Activated naive CD8-positive, alpha-beta T cell treated with anti-CD3 and anti-CD28 coated beads, Interleukin-2, amount 50 U/mL, for 24 hours (primary cell): ENCODE measurements at places on chromosomes 3 and 15.

DNA sequence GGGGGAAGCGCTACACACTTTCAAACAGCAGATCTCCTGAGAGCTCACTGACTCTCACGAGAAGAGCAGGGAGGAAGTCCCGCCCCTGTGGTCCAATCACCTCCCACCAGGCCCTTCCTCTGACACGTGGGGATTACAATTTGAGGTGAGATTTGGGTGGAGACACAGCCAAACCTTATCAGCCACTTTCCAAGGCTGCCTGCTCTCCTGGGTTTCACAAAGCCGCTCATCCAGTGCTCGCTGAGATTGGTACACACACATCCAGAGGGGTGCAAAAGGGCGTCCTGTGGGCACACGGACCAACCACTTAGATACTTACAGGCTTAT, 23.1 kb downstream of the XXYLT1 start:
- no peak for DNase-seq

DNA sequence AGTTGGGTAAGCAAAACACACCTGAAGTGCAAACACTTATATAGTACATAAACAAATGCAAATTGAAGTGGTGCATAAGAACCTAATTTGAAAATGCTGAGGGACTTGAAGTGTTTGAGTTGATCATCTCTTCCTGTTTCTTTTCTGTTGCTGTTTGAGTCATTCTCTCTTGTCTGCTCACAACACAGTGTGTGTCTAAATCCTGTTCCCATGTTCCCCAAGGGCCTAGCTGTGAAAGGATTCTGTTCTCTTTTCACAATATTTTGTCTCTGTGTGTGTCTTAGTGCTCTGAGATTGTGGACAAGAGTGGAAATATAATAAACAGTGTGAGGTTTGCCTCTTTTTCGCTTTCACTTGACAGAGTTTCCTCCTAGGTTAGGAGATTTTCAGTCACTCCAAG, 6.1 kb downstream of the CD96 start:
- no peak for DNase-seq

DNA sequence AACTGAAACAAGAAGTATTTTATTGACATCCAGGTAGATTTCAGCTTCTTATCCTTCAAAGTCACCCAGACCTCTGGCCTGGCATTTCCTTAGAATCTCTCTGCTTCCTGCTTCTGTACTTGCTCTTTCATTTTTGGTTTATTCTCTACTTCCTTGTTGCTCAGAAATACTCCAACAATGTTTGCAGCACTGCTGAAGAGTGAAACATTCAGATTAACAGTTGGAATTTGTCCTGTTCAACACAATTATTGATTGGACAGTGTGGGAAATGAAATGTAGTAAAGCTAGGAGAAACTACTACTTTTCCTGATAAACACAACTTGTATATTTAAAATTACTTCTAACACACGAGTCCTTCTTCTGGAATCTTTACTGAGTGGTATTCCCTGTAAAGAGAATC, 81.0 kb upstream of the MEIS2 start:
- DNase-seq: no peak

DNA sequence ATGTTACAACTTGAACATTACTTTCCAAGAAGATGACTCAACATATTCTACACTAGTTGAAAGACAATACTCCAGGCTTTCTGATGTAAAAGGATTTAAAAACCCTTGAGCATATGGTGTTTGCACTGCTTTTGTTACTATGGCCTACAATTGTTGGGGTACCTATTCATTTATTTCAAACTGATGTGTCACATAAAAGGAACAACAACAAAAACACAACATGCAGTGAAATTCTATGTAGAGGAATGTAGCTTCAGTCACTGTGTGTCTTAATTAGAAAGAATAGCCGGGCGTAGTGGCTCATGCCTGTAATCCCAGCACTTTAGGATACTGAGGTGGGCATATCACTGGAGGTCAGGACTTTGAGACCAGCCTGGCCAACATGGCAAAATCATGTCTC, 1.6 kb downstream of the SPATA16 start:
- no peak for DNase-seq

- no peak for DNase-seq
Measured at GRCh38 chr3:73633916-73634344, 9.2 kb upstream of the PDZRN3 start.

- no peak for DNase-seq
Measured at GRCh38 chr3:198028718-198029117, 68.7 kb downstream of the LMLN start.

DNA sequence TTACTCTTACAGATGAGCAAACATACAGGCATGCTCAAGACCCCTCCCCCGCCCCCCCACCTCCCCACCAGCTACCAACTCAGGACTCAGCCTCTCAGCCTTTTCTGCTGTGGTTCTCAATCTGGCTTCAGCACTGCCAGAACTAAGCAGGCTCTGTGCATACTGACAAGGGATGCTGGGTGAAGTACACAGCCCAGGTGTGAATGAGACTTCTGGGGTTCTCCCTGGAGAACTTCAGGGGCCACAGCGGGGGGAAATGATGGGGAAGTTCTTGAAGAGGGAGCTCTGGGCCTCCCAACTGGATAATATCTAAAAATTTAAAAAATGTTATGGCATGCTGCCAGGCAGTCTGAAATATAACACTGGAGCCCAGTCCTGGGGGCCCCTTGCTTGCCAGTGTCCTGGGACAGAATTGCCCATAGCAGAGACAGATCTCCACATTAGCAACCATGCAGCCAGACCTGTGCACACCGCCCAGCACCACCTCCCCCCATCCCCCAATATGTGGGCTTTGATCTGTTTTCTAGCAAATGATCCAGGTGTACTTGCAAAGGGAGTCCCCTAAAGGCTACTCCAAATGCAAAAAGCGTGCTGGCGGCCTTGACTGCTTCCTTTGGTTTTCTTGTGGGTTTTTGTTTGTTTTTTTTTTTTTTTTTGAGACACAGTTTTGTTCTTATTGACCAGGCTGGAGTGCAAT, 41.4 kb downstream of the PGPEP1L start:
- DNase-seq: no peak

GRCh38 chr3:67526246-67526645, 128.2 kb downstream of the SUCLG2 start:
- DNase-seq: no peak

- no peak for DNase-seq
Measured at GRCh38 chr15:76764004-76764403, 141.1 kb downstream of the SCAPER start.

GRCh38 chr15:63135804-63136203, 14.1 kb downstream of the LACTB start:
- no peak for DNase-seq

GRCh38 chr3:53974324-53974723, 82.7 kb upstream of the SELENOK start:
- no peak for DNase-seq

DNA sequence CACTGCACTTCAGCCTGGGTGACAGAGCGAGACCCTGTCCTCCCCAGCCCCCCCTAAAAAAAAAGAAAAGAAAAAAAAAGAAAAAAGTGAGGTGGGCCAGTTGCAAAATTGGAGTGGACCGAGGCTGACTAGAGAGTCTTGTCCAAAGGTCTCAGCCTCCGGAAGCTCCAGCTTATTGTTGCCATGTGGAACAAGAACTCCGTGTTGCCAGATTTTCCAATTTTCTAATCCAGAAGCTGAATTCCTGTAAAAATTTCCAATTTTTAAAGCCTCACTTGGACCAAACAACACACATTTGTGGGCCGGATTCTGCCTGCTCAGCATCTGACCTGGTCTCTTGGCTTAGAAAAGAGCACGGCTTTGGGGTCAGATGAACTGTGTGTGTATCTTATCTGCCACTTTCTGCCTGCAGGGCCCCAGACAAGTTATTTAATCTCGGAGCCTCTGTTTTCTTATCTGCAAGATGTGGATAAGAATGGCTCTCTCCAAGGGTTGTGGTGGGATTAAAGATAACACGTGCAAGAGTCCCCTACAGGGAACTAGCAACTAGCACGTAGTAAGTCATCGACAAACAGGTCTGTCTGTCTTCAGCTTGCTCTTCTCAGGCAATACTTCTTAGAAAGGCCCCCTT, 73.7 kb upstream of the TLE3 start:
- DNase-seq: no peak

DNA sequence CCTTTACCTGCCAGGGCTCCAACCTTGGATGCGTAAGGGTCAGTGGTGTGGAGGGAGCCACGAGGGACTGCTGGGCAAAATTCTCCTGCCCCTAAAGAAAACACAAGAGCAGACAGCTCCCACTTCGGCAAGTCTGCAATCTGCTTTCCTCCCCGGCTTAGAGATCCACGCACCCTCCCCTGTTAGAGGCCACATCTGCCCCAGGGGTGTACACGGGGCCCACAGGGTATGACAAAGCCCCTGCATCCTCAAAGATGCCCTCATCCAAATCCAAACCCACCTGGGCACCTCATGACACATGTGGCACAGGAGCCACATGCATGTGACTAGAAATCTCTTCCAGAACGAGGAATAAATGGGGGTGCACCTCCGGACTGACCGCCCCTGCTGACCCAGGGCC, 25.5 kb downstream of the ZXDC start:
- DNase-seq: no peak

DNA sequence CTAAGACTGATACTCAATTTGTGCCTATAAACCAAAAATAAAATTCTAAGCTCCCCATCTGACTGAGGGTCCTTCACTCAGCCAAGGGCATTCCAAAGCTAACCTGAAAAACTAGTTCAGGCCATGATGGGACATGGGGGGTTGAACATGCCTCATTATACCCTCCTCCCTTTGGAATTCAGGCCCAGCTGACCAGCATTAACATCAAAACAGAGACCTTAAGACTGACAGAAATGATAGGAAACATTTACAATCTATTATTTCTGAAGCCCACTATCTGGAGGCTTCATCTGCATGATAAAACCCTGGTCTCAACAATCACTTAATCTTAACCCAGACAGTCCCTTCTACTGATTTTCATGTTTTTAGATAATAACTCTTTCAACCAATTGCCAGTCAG, 140.4 kb downstream of the ANO10 start:
- DNase-seq: no peak

DNA sequence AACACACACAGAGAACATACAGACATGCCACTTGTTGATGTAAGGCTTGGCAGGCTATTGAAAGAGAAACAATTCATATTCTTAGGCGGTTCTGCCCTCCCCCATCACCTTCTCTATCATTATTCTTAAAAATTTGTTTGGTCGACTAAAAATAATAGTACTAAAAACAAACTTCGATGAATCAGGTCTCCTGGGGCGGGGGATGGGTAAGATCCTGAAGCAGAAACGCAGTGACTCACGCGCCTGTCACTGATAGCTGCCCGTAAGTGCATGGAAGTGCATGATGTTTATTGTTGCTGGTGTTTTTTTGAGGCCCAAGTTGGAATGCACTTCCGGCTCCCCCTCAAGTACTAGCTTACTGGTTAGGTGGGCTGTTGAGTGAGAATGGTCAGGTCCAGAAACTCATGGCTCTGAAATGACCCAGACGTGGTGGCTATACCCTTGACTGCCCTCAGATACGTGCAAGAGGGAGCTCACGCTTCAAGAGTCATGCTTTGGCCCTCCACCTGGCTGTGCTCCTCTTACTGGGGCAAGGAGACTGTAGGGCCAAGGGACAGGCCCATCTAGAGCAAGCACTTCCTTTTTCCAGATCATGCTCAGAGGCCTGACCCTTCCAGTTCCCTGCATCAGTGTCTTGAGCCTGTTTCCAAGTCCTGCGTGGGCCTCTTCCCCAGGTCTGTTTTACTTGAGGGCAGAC, 10.9 kb downstream of the SMAD3 start:
- no peak for DNase-seq

GRCh38 chr3:27166888-27167287, 202.3 kb downstream of the NEK10 start:
- no peak for DNase-seq

DNA sequence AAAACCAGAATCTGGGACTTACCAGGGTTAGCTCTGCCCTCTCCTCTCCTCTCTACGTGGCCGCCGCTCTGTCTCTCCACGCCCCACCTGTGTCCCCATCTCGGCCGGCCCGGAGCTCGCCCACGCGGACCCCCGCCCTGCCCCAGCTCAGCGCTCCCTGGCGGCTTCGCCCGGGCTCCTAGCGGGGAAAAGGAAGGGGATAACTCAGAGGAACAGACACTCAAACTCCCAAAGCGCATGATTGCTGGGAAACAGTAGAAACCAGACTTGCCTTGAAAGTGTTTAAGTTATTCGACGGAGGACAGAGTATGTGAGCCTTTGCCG, 5.4 kb downstream of the ISL2 start:
- peak; percentile 5 for DNase-seq

DNA sequence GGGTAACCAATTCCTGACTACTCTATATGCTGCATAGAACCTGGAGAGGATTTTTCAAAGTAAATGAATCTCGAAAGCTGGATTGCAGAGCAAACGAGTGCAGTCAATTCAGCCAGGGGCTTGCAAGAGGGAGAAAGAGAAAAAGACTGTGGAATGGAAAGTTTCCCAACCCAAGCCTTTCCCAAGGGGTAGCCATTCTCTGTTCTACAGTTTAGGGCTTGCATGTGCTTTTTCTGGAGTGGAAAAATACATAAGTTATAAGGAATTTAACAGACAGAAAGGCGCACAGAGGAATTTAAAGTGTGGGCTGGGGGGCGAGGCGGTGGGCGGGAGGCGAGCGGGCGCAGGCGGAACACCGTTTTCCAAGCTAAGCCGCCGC, 511 bp upstream of the RARB start:
- DNase-seq: no peak

DNA sequence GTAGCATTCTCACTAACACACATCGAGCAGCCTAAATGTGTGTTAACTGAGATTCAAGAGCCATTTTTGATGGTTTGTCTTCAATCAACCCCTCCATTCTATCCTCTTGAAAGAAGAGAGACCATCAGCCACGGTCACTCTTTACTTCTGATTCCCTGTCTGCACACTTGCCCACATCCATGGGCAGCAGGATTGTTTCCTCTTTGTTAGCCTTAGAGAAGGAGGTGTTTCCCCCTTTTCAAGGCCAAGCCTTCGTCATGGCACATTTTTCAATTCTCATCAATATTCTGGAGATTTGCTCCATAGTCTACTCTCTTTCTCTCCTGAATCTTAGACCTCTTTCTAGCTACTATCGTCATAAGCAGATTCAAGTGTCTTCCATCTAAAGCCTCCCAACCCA, 522.4 kb upstream of the NAALADL2 start:
- DNase-seq: no peak

- no peak for DNase-seq
Measured at GRCh38 chr15:25643120-25643519, 204.3 kb upstream of the UBE3A start.

- no peak for DNase-seq
Measured at GRCh38 chr3:148106062-148106461, 591.6 kb upstream of the AGTR1 start.

GRCh38 chr15:26970712-26971210, at the start of gene GABRG3:
TSS of gene GABRG3 (plus strand) at chr15:26971181.
- DNase-seq: no peak

- DNase-seq: no peak
Measured at GRCh38 chr3:105516972-105517371, 150.3 kb downstream of the ALCAM start.
